CD4-positive, alpha-beta T cell treated with Interleukin-2 at 100 ng/mL for 4 hours (primary cell): ENCODE measurements at places on chromosomes 6 and 20.

DNA sequence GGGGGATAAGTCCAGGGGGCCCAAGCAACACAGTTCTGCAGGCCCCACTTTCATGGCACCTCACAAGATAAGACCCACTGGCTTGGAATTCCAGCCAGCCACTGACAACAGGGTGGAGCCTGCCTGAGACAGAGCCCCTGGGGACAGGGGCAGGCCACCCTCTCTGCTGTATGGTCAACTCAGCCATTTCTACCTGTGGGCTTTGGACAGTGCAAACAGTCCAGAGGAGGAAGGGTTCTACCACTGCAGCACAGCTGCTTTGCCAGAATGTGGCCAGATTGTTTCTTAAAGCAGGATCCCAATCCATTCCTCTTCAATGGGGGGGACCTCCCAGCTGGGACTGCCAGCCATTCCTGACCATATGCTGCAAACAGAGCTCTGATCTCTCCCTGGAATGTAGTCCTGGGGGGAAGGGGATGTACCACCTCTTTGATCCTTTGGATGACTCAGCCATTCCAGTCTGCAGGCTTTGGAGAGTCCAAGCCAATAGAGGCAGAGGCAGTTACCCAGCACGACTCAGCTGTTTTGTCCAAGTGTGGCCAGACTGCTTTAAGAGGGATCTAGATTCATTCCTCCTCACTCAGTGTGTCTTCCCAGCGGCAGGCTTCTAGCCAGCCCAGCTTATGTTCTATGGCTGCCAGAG lies 842.2 kb downstream of the EPHA7 start:
- DNase-seq: no peak

- DNase-seq: no peak
Observed at GRCh38 chr20:23123886-23124285, 37.8 kb upstream of the CD93 start.

DNA sequence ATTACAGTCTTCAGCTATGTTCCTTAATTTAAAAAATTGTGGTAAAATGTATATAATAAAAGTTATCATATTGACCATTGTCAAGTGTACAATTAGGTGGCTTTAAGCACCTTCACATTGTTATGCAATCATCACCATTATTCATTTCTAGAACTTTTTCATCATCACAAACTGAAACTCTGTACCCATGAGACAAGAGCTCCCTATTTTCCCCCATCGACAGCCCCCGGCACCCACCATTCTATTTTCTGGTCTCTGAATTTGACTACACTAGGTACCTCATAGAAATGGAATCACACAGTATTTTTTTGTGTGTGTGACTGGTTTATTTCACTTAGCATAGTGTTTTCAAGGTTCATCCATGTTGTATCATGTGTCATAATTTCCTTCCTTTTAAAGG lies 39.7 kb upstream of the FYN start:
- DNase-seq: no peak

DNA sequence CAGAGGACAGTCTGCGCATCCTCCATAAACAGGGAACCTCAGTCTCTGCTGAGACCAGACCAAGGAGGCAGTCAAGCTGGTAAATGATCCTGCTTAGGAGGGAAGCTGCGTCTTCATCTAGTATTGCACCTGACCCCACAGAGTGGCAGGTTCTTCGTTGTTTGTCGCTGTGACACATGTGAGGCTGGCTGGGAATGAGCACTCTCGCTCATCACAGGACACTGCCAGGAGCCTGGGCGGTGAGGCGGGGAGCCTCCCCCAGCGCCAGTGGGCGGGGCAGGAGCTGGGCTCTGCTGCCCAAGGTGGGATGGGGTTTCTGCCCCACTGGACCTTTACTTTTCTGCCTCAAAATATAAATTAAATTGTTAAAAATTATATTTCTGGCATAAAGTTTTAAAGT lies 48.4 kb upstream of the SYNDIG1 start:
- DNase-seq: no peak

GRCh38 chr6:156720691-156721685 lies 56.2 kb upstream of the ARID1B start:
- DNase-seq: no peak

GRCh38 chr6:30689985-30690384 lies 799 bp downstream of the NRM start:
- DNase-seq: no peak

GRCh38 chr6:141464896-141465295 lies 667.8 kb upstream of the GJE1 start:
- DNase-seq: no peak

DNA sequence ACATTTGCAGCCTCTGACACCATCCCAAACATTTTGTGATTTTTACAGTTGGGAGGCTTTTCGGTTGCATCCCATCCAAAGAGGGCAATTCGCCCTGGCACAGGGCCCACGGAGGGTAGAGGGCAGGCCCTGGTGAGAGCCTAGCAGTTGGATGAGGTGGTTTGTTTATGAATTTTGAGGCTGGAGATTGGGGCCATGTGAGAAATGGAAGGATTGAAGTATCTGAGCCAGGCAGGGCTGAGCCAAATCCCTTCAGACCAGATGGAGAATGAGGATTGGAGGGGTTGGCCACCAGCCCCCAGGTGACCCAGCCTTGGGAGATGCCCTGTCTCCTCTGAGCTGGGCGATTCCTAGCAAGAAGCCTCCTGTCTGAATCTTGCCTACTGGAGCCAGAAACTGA lies 52.6 kb upstream of the CCDC167 start:
- no peak for DNase-seq

DNA sequence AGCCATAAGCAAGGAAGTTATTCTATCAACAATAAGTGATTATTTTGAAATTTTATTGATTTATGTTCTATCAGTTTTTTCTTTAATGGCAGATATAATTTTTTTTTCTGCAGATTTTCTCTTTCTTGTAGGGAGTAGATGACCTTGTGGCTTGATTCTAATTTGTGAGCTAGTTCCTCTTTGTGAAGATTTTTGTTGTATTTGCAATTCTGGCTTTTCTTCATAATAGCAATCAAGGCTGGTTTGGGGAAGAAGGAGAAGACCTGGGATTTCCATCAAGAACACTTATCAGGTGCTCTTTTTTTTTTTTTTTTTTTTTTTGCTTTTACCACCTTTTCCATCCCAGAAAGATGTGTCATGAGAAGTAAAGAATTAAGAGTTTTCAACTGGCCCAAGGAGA lies 324.2 kb upstream of the MAN1A1 start:
- no peak for DNase-seq

GRCh38 chr6:62296541-62296940 lies 10.5 kb upstream of the KHDRBS2 start:
- DNase-seq: no peak

- no peak for DNase-seq
Observed at GRCh38 chr6:79635232-79635543, 4.1 kb downstream of the SH3BGRL2 start.

DNA sequence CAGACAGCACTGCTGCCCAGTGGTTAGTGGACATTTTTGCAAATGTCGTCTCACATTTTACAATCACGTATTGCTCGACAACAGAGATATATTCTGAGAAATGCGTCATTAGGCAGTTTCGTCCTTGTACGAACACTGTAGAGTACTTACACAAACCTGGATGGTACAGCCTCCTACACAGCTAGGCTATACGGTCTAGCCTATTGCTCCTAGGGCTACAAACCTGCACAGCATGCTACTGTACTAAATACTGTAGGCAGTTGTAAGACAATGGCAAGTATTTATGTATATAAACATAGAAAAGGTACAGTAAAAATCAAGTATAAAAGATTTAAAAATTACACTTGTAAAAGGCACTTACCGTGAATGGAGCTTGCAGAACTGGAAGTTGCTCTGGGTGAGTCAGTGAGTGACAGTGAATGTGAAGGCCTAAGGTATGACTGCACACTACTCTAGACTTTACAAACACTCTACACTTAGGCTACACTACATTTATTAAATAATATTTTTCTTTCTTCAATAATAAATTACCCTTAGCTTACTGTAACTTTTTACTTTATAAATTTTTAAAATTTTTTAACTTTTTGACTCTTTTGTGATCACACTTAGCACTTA lies 43.1 kb downstream of the ALDH5A1 start:
- DNase-seq: no peak

DNA sequence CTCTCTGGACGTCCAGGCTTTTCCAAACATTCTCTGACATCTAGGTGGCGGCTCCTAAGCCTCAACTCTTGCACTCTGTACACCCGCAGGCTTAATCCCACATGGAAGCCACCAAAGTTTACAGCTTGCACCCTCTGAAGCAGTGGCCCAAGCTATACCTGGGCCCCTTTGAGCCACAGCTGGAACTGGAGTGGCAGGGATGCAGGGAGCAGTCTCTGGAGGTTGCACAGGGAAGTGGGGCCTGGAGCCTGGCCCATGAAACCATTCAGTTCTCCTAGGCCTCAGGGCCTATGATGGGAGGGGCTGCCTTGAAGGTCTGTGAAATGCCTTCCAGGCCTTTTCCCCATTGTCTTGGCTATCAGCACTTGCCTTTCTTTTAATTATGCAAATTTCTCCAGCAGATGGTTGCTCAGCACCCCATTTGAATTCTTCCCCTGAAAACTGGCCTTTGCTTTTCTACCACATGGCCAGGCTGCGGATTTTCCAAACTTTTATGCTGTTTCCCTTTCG lies 64.9 kb downstream of the IRF4 start:
- DNase-seq: no peak

DNA sequence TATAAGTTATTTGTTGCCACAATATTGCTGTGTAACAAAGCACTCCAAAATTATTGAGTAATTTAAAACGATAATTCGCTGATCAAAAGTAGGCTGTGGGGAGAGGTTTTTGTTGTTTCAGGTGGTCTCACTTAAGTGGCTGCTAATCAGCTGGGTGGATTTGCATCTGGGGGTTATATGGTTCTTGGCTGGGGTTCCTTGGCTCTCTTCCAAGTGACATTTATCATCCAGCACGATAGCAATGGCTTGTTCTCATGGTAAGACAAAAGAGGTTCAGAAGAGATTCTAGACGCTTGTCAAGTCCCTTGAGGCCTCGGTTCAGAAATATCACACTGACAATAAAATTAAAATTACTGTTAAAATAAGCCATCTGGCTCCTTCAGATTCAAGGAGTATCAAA lies 1648.8 kb downstream of the GRIK2 start:
- DNase-seq: no peak

DNA sequence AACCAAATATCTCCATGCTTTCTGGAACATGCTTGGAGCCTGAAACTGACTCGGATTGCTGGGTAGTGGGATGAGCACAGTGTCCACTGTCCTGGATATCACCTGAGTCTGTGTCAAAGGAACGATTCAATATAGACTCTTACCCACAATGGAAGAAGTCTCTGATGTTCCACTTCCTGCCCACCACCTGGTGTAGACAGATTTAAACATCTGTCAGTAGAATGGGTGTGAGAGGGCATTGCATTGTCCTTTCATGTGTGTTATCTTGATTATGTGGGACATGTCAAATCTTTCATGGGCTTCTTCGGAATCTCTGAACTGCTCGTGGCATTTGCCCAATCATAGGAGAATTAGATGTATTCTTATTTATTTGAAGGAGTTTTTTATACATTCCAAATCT lies 20.8 kb downstream of the ULBP3 start:
- no peak for DNase-seq

- DNase-seq: no peak
Observed at GRCh38 chr20:23654000-23654399, 16.2 kb upstream of the CST3 start.

GRCh38 chr6:20746805-20747558 lies 212.7 kb downstream of the CDKAL1 start:
- no peak for DNase-seq

DNA sequence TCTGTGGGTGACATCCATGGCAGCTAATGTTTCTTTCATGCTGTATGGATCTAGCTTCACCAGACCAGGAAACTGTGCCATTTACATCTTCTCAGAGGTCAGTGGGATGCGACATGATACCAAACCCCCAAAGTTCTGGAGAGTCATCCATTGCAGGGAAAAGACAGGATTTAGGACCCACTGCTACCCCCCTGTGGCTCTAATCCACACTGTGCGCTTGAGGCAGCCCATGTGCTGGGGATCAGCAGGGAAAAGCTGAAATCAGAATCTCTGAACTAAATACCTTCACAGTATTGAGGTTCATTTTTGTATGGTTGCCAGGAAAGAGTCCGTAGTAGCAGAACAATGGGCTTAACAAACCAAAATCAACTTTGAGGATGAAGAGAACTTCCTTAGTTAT lies 164.4 kb downstream of the TMEM242 start:
- DNase-seq: no peak

- DNase-seq: no peak
Observed at GRCh38 chr6:37354526-37355384, 972 bp downstream of the RNF8 start.

DNA sequence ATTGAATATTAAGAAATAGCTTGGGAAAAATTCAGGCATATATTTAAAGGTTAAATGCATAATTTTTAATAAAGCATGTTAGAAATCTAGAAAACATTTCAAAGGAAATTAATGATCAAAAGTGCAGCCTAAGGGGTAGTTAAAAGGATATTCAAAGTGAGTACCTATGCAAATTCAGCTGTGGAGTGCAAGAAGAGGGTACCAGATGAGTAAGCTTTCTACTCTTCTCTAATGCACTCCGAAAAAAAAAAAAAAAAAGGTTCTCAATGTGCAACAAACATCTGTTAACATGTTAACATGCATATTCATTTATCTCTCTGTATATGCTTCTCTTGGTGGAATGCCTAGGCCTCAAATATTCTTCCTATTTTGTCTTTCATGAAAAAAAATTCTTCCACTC lies 32.0 kb upstream of the KATNA1 start:
- DNase-seq: no peak

DNA sequence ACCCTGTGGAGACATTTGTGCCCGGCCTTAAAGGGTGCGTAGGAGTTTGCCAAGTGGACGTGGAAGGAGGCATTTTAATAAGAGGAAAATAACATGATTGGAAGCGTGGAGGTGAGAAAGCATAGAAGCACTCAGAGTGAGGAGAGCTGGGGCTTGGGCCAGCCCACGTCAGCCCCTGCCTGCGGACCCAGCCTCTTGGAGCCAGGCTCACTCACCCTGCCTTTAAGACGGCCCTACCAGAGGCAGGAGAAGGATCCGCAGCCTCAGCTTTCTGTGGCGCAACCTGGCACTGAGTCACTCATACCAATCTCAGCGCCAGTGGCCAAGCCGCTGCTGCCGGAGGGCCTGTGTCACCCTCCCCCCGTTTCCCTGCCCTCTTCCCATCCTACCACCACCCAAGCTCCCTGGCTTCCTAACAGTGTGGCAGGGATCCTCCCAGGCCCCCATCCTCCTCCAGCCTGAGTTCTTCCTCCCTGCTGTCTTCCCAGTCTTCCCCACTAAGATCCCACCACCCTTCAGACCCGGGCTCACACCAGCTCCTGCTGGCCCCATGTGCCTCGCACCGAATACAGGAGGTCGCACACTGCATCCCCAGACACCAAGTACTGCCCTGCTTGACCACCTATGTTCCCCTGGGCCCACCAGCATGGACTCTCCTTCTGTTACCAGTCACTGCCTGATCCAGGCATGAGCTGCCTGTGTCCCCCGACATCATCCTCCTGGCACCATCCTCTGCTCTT lies 285.2 kb downstream of the UST start:
- peak; percentile 49 for DNase-seq
